Occipital lobe (tissue), 3 donors: ENCODE measurements at places on chromosomes 5 and 9. TPM values are rescaled to one million over a fixed set of nuclear protein-coding genes. Genes with fewer than 3 reads are reported as not detected.

Gene TNFSF8
- 1.1 TPM for total RNA-seq

Gene PTPRD
- 336 TPM for total RNA-seq

Gene LRRC19
- total RNA-seq, result not detected

Gene N4BP3
- 8.0 TPM for total RNA-seq
